ENCODE measurements at places on chromosomes 6 and 20. TPM values are rescaled to one million over a fixed set of nuclear protein-coding genes. Genes with fewer than 3 reads are reported as not detected.

ADAM33 gene
- total RNA-seq = not detected

TBX18 gene
- total RNA-seq = under 0.01 TPM

COL12A1 gene
- total RNA-seq = under 0.01 TPM

C4B gene
- 4.6 TPM for total RNA-seq

TMEM244 gene
- not detected for total RNA-seq

CST2 gene
- not detected for total RNA-seq

PRND gene
- total RNA-seq = not detected

MOG gene
- total RNA-seq = not detected

MYBL2 gene
- total RNA-seq = 7.5 TPM

GNAS-AS1 gene
- total RNA-seq = under 0.01 TPM

SNAP25 gene
- 0.27 TPM for total RNA-seq

HBS1L gene
- 25.9 TPM for total RNA-seq

CTSZ gene
- 91.0 TPM for total RNA-seq

OTOR gene
- total RNA-seq = not detected

MACROD2 gene
- 0.81 TPM for total RNA-seq

C6orf163 gene
- 0.81 TPM for total RNA-seq

ACSS1 gene
- total RNA-seq = 114 TPM

BTN1A1 gene
- not detected for total RNA-seq

CAGE1 gene
- total RNA-seq = 1.1 TPM

SLC13A3 gene
- total RNA-seq = under 0.01 TPM

THBD gene
- total RNA-seq = 1.3 TPM

SYNGAP1 gene
- 22.4 TPM for total RNA-seq

KCNG1 gene
- total RNA-seq = 0.27 TPM

NMBR gene
- not detected for total RNA-seq

CD93 gene
- 5.9 TPM for total RNA-seq

WFDC2 gene
- not detected for total RNA-seq

SLC22A3 gene
- total RNA-seq = under 0.01 TPM

GPR6 gene
- not detected for total RNA-seq

TEAD3 gene
- 0.54 TPM for total RNA-seq

NCOA5 gene
- total RNA-seq = 19.7 TPM

NHLRC1 gene
- 8.1 TPM for total RNA-seq

CPNE5 gene
- 0.81 TPM for total RNA-seq

TPMT gene
- 4.6 TPM for total RNA-seq

COL21A1 gene
- not detected for total RNA-seq

POU5F1 gene
- total RNA-seq = not detected
